T-helper 2 cell treated with Interferon-gamma antibody and Interleukin-4, amounts not matched to agents 5 μg/mL and 100 μg/mL, for 36 hours (primary cell): ENCODE measurements at places on chromosomes 7 and 10.

DNA sequence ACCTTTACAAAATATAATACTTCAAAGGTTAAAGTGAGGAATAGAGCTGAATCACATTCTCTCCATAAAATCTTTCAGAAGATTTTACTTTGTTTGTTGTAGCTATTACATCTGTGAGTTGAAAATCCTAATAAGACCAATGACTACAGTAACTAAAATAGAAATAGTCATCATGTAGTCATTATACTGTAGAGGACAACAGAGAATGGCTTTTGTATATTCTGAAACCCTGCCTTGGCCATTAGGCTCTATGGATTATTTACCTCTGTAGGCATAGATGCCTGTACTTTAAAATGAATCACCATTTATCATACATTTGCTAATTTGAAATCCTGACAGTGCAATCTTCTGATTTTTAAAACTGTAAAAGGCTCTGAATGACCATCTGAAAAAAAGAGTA is 923.0 kb downstream of the REEP3 start:
- H3K36me3 ChIP-seq: no peaks in the 10 kb centered on the region
- H3K27me3 ChIP-seq: no peaks in the 10 kb centered on the region
- H3K4me3 ChIP-seq: no peak overlapping the region
- no peak for DNase-seq
- no peaks in the 10 kb centered on the region for H3K4me1 ChIP-seq
- H3K27ac ChIP-seq: no peak overlapping the region

DNA sequence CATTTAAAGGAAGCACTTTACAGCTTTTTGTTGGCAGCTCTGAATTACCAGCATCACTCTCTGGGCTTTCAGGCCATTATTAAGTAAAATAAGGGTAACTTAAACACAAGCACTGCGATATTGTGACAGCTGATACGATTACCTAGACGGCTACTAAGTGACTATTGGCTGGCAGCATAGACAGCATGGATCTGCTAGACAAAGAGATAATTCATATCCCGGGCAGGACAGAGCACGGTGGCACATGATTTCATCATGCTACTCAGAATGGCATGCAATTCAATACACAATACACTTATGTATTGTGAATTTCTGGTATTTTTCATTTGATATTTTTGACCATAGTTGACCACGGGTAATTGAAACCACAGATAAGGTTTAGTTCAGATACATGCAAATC is 522.0 kb upstream of the LRRN3 start:
- H3K36me3 ChIP-seq: no peaks in the 10 kb centered on the region
- no peak overlapping the region for H3K27ac ChIP-seq
- no peaks in the 10 kb centered on the region for H3K4me1 ChIP-seq

- no peaks in the 10 kb centered on the region for H3K36me3 ChIP-seq
- H3K27me3 ChIP-seq: peaks cover 16% of the 10 kb centered on the region
- no peak overlapping the region for H3K27ac ChIP-seq
Measured at GRCh38 chr10:26359670-26360069, 78.5 kb upstream of the APBB1IP start.

- no peaks in the 10 kb centered on the region for H3K36me3 ChIP-seq
- no peak for DNase-seq
- no peak overlapping the region for H3K27ac ChIP-seq
- H3K4me1 ChIP-seq: no peaks in the 10 kb centered on the region
Measured at GRCh38 chr10:34187201-34187600, 627.9 kb downstream of the PARD3 start.

DNA sequence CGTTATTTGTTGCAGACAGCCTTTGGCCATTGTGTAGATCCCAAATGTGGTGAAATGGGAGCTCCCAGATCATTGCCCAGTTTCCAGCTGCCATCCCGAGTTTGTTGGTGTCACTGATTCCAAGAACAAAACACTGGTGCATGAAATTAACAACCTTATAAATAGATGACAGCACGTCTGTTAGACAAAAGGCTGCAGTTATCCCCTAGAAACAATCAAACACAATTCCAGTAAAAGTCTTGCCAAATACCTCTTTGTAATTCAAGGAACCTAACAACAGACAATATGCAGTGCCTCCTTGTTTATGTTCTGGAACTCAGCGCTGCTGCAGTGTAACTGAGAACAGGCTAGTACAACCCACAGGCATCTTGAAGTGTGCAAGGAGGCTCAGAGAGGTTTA is 404.5 kb downstream of the PAXIP1 start:
- no peaks in the 10 kb centered on the region for H3K4me1 ChIP-seq
- no peaks in the 10 kb centered on the region for H3K36me3 ChIP-seq
- no peak overlapping the region for H3K27ac ChIP-seq
- DNase-seq: no peak
- no peak overlapping the region for H3K4me3 ChIP-seq

- H3K36me3 ChIP-seq: no peaks in the 10 kb centered on the region
- no peak for DNase-seq
- no peaks in the 10 kb centered on the region for H3K4me1 ChIP-seq
- no peaks in the 10 kb centered on the region for H3K27me3 ChIP-seq
- H3K27ac ChIP-seq: no peak overlapping the region
- H3K4me3 ChIP-seq: no peak overlapping the region
Measured at GRCh38 chr7:45993621-45994020, 72.5 kb upstream of the IGFBP3 start.

DNA sequence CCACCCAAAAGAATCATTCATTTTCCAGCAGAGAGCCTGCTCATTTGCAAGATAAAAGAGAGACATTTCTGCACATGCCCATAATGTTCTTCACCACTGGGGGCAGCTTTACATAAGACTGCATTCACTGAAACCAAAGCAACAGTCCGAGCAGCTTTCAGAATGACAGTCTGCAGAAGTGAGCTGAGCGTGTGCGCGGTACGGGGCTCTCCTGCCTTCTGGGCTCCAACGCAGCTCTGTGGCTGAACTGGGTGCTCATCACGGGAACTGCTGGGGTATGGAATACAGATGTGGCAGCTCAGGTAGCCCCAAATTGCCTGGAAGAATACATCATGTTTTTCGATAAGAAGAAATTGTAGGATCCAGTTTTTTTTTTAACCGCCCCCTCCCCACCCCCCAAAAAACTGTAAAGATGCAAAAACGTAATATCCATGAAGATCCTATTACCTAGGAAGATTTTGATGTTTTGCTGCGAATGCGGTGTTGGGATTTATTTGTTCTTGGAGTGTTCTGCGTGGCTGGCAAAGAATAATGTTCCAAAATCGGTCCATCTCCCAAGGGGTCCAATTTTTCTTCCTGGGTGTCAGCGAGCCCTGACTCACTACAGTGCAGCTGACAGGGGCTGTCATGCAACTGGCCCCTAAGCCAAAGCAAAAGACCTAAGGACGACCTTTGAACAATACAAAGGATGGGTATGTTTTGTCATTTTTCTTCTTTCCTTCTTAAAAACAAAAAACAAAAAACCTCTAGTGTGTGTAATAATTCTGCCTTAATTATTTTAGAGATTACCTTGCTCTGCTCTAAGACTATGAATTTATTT is at the start of gene LRRTM3:
TSS of gene LRRTM3 (plus strand) at position 141 of the 820 bp plus-strand sequence.
- no peaks in the 10 kb centered on the region for H3K36me3 ChIP-seq
- DNase-seq: peak; percentile 24
- no peak within 1 kb of the TSS for H3K4me3 ChIP-seq
- H3K27ac ChIP-seq: no peak within 1 kb of the TSS

- DNase-seq: no peak
- peaks cover 20% of the 10 kb centered on the region for H3K4me1 ChIP-seq
- peaks cover 4% of the 10 kb centered on the region for H3K36me3 ChIP-seq
- no peaks in the 10 kb centered on the region for H3K27me3 ChIP-seq
Measured at GRCh38 chr7:919114-919442, 35.4 kb downstream of the ADAP1 start.

GRCh38 chr7:151871904-151872303 is 5.0 kb downstream of the PRKAG2 start:
- H3K36me3 ChIP-seq: no peaks in the 10 kb centered on the region
- H3K27me3 ChIP-seq: peaks cover 9% of the 10 kb centered on the region
- no peak overlapping the region for H3K27ac ChIP-seq
- peaks cover 12% of the 10 kb centered on the region for H3K4me1 ChIP-seq
- no peak for DNase-seq
- H3K4me3 ChIP-seq: no peak overlapping the region
